ENCODE measurements at places on chromosomes 5 and 9. TPM values are rescaled to one million over a fixed set of nuclear protein-coding genes. Genes with fewer than 3 reads are reported as not detected.

DNA sequence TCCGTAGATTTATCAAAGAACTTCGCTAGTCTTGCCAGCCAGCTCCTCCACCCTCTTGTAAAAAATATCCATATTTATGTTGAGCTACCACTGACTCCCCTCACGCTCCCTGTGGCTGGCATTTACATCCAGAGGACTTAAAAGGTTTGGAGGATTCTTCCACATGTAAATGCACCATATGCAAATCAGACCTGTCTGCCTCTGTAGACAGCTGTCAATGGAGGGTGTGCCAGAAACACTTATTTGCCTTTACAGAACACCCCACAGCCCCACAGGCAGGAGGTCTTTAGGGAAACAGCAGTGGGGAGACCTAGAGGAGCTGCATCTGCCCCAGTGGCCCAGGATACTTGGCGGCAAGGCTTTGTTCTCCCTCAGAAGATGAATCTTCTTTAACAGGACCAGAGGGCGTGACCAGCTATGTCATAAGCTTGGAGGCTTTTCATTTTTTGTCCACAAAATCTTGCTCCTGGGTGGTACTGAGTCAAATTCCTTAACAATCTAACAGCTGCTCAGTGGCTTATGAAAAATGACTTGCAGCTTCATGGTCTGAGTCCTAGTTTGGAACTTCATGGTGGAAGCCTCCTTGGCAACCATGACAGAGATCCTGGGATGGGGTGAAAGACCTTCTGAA, 535.8 kb downstream of the EBF1 start:
- no peaks in the 10 kb centered on the region for H3K36me3 ChIP-seq
- no peak for DNase-seq
- no peaks in the 10 kb centered on the region for H3K27me3 ChIP-seq
- no peak overlapping the region for H3K4me3 ChIP-seq

DNA sequence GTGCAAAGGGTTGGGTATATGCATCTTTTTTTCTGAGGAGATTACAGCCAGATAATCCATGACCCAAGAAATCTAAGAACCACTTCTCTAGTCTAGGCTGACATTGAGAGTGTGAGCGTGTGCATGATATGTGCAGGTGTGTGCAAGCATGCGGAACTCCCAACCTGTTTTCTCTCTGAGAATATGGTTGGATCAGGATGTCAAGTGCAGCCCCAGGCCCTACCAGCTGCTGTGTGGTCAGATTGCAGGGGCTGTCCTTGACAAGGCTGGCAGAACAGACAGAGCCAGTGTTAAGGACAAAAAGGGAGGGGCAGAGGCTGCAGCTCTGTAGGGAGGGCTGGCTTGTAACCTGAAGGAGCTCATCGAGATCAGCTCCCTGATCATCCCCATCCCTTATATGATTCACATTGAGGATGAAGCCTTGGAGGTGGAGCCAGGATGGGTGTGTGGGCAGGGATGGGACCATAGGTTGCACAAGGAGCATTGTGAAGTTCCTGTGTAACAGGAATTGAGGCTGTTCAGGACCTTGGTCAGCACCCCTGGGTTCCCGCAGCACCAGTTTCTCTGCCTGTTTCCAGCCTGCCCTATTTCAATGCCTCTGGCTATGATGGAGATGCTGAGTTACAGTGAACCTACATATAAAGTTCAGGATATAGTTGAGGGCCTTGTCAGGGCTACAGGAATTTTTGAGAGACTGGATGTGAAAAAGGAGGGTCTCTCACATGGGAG, 52.6 kb upstream of the ARAP3 start:
- peaks cover 18% of the 10 kb centered on the region for H3K4me1 ChIP-seq
- H3K4me3 ChIP-seq, result no peak overlapping the region
- no peaks in the 10 kb centered on the region for H3K27me3 ChIP-seq
- no peak overlapping the region for H3K27ac ChIP-seq

DNA sequence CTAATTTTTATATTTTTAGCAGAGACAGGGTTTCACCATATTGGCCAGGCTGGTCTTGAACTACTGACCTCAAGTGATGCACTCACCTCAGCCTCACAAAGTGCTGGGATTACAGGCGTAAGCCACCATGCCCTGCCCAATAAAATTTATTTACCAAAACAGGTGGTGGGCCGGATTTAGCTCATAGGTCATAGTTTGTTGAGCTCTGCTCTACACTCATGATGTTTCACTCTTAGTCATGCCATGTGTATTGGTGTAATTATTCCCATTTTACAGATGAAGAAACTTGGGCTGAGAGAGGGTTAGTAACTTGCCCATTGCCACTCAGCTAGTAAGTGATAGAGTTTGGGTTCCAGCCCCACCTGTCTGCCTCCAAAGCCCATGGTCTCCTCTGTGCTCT, 93.1 kb upstream of the WWC1 start:
- no peak for DNase-seq
- no peaks in the 10 kb centered on the region for H3K4me1 ChIP-seq
- H3K27ac ChIP-seq, result no peak overlapping the region
- H3K36me3 ChIP-seq, result no peaks in the 10 kb centered on the region
- no peaks in the 10 kb centered on the region for H3K27me3 ChIP-seq
- H3K4me3 ChIP-seq, result no peak overlapping the region

DNA sequence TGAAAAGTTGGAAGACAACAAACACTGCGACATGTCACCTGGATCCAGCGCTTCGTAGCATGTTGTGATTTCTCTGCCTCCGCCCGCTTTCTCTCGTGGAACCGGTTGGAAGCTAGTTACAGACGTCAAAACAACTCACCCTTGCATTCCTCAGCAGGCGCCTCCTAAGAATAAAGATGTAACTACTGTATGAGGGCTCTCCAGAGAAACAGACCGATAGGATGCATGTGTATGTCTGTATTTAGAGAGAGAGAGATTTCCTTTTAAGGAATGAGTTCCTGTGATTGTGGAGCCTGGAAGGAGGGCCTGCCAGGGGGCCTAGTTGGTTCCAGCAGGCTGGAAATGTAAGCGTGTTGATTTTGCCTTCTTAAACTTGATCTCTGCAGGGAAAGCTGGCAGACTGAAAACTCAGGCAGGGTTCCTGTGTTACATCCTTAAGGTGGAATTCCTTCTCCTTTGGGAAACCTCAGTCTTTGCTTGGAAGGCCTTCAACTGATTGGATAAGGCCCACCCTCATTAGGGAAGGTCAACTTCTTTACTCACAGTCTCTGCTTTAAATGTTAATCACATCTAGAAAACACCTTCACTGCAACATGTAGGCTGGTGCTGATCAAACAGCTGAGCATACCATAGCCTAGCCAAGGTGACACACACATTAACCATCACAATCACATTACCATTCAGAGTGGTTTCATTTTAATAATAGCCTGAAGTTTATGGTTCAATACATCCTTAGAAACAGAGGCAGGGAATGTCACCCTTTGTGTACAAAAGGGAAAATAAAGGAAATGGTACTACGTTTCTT, 163.8 kb downstream of the SYK start:
- H3K4me1 ChIP-seq, result no peaks in the 10 kb centered on the region
- DNase-seq, result no peak
- no peak overlapping the region for H3K4me3 ChIP-seq

DNA sequence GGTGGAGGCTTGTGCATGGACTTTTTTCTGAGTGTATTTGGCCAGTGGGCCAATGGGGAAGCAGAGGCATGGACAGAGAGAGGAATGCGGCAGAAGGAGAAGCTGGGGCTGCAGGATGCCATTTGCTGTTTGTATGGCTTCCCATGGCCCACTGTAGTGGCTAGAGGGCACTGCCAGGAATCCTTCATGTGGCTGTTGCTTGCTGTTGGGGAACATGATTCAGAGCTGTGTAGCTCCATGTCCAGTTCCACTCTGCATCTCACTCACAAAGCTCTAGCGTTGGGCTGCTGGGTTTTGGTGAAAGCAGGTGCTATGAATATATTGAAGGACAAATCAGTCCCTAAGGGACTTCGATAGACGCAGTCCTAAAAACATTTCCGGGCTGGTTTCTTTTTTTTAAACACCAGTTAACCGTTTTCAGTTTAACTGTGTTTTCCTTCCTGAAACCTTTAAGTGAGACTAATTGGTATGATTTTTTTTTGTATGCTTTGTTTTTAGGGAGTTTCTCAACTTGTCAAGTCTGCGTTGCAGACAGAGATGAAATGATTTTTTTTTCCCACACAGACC, 51.3 kb downstream of the SLC22A5 start:
- H3K4me3 ChIP-seq, result no peak overlapping the region
- H3K27ac ChIP-seq, result no peak overlapping the region
- no peaks in the 10 kb centered on the region for H3K27me3 ChIP-seq
- peaks cover 17% of the 10 kb centered on the region for H3K4me1 ChIP-seq
- DNase-seq, result no peak
- no peaks in the 10 kb centered on the region for H3K36me3 ChIP-seq

- H3K36me3 ChIP-seq, result no peaks in the 10 kb centered on the region
- no peaks in the 10 kb centered on the region for H3K4me1 ChIP-seq
- no peak overlapping the region for H3K4me3 ChIP-seq
- no peak for DNase-seq
- no peaks in the 10 kb centered on the region for H3K27me3 ChIP-seq
Measured at GRCh38 chr5:110321117-110321516, 405.4 kb downstream of the TMEM232 start.

- no peaks in the 10 kb centered on the region for H3K4me1 ChIP-seq
- H3K27me3 ChIP-seq, result no peaks in the 10 kb centered on the region
- no peak overlapping the region for H3K4me3 ChIP-seq
- no peaks in the 10 kb centered on the region for H3K36me3 ChIP-seq
Measured at GRCh38 chr5:26622947-26623346, 415.4 kb downstream of the CDH9 start.

DNA sequence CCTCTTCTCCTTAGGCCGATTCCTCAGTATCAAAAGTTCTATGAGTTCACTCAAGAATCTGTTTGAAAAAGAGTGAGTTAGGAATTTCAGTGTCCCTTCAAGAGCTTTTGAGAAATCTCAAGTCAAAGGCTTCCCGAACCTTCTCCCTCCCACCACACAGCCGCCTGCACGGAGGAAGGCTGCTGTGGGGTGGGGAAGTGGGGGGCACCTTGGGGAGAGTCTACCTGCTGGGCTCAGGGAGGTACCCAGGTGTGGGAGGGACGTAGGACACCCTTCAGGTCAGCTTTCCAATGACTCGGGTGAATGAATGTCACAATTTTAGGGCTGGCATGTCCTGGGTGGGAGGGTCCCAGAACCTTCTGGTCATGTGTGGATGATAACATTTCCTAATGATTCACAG, 17.5 kb downstream of the CXCL14 start:
- H3K4me3 ChIP-seq, result no peak overlapping the region
- H3K27ac ChIP-seq, result no peak overlapping the region
- H3K36me3 ChIP-seq, result no peaks in the 10 kb centered on the region
- H3K4me1 ChIP-seq, result no peaks in the 10 kb centered on the region
- H3K27me3 ChIP-seq, result no peaks in the 10 kb centered on the region

- H3K27me3 ChIP-seq, result no peaks in the 10 kb centered on the region
- H3K36me3 ChIP-seq, result no peaks in the 10 kb centered on the region
- H3K4me1 ChIP-seq, result no peaks in the 10 kb centered on the region
- no peak for DNase-seq
- H3K27ac ChIP-seq, result no peak overlapping the region
Measured at GRCh38 chr5:84364043-84364442, 20.6 kb downstream of the EDIL3 start.

- H3K36me3 ChIP-seq, result no peaks in the 10 kb centered on the region
- H3K4me3 ChIP-seq, result no peak overlapping the region
Measured at GRCh38 chr5:33476992-33477391, 36.2 kb downstream of the TARS1 start.

DNA sequence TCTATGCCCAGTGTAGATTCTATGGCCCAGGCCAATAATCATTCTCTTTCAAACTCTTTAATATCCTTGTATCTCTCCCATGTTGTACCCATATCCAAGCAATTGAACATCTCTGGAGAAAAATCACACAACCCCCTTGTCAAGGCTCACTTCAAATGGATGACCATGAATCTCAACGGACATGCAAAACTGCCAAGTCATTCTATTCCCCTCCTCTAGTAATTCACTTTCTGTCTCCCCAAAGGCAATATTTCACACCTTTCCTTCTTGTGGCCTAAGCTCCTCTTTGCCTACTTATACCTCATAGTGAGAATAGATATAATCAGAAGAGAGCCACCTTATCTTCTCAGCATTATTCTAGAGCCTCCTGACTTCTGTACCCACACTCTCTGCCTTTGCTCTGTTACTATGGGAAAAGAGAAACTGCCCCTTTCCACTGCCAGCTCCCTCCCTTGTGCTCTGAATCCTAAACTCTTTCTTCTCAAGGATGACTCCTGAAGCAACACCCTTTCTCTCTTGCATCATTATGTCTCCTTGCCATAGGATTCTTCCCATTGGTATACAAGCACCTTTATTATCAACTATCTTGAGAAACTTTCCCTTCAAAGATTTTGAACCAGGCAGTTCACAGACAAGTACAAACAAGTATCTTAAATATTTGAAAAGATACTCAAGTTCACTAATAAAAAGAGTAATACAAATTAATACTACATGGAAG, 66.1 kb downstream of the RPS23 start:
- H3K36me3 ChIP-seq, result no peaks in the 10 kb centered on the region
- no peak overlapping the region for H3K27ac ChIP-seq
- H3K4me3 ChIP-seq, result no peak overlapping the region

GRCh38 chr5:107365320-107366109, 305.2 kb downstream of the EFNA5 start:
- no peak overlapping the region for H3K4me3 ChIP-seq
- H3K27ac ChIP-seq, result no peak overlapping the region
- no peaks in the 10 kb centered on the region for H3K36me3 ChIP-seq
- H3K27me3 ChIP-seq, result no peaks in the 10 kb centered on the region

- no peaks in the 10 kb centered on the region for H3K4me1 ChIP-seq
- no peak overlapping the region for H3K27ac ChIP-seq
- no peaks in the 10 kb centered on the region for H3K27me3 ChIP-seq
Measured at GRCh38 chr9:68651280-68651893, 53.7 kb upstream of the PIP5K1B start.

- no peak overlapping the region for H3K27ac ChIP-seq
- H3K4me3 ChIP-seq, result no peak overlapping the region
- DNase-seq, result no peak
- H3K36me3 ChIP-seq, result no peaks in the 10 kb centered on the region
- H3K27me3 ChIP-seq, result no peaks in the 10 kb centered on the region
Measured at GRCh38 chr9:13845460-13845859, 468.5 kb downstream of the NFIB start.

ISL1 gene
- total RNA-seq, result 0.88 TPM

ARHGEF39 gene
- total RNA-seq, result 32.8 TPM

CDH18 gene
- 0.32 TPM for total RNA-seq

FOXD4 gene
- 0.93 TPM for total RNA-seq

PDE6A gene
- total RNA-seq, result 2.5 TPM

KCNN2 gene
- total RNA-seq, result not detected

TRIM41 gene
- 28.7 TPM for total RNA-seq

All from Caco-2 (cell line).